ENCODE measurements at places on chromosomes 13 and 19.
A peak's percentile ranks its signal among the peaks of the same experiment; 100 is the strongest.

DNA sequence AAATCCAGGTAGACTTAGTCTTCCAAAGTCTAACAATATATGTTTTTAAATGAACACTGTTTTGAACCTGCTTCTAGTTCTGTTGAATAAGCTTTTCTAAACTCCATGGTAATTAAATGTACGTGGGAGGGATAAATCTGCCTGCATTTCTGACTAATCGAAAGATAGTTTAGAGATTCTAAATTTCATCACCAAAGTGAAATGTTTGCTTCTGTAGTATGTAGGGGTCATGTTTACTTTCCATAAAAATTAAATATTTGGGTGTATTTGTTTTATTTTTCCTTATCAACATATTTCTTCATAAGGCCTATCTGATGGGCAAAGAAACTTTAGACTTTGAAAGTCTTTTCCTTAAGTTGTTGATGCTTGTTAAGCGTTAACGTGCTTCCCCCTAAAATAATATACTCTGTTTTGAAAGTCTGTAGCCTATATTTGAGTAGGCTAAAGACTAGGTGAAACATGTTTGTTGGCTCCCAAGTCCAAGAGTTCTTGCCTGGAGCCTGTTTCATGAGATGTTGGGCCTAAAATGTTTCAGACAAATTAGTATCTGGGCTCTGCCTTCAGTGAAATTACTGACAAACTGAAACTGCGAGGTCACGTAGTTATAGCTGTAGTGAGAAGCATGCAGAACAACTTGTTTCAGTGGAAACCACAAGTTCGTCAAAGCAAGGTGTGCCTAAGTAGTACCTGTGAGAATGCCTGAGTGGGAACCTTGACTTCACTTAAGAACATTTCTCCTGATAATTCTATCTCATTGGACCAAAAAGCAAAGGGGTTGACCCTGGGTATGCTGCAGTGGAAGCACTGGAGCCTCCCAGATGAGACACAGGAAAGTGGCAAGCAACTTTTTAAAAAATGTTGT, 126.2 kb downstream of the LMO7 start:
- DNase-seq = peak; percentile 58

DNA sequence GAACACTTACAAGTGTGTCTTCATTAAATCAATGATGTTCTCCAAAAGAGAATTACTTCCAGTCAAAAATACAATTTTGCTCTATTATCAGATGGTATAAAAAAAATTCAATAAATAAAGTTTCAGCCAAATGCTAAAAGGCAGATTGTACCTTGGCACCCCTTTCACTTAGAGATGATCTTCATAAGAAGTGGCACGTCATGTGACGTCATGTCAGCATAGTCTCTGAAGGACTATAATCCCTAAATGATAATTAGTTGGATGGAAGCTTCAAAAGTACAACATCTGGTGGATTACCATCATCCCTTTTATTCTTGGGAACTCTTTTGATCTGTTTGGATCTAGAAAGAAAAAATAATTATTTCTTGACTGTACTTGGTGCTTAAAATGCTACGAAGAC, 335.5 kb upstream of the EDNRB start:
- DNase-seq = no peak

DNA sequence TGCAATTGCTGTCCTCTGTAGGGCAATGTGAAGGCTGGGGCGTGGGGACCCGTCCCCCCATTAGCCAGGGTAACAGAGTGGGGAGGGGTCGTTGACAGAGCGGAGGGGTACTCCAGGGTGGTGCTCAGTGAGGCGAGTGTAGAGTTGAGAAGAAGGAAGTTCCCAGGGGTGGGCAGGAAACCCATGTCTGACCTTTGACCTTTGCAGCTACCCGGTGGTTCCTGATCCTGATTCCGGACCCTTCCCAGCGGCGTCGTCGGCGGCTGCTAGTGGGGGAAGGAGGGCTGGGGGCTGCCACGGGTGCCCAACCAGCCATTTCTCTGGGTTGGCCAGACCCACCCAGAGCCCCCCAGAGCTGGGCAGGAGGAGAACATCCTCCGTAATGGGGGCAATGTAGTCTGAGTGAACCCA, 2.1 kb upstream of the PLVAP start:
- DNase-seq = no peak

GRCh38 chr13:111970494-111971141, 96.3 kb upstream of the SOX1 start:
- no peak for DNase-seq

- DNase-seq = no peak
Observed at GRCh38 chr19:4326837-4327251, 11.8 kb downstream of the STAP2 start.

GRCh38 chr13:73274147-73274546, 215.3 kb downstream of the KLF5 start:
- no peak for DNase-seq

GRCh38 chr13:75870397-75870903, 234.3 kb downstream of the LMO7 start:
- DNase-seq = peak; percentile 56

GRCh38 chr13:21055511-21056045, 5.8 kb downstream of the LATS2 start:
- no peak for DNase-seq
